DMS53 (cell line): ENCODE measurements at places on chromosomes 16 and 17.
A peak's percentile ranks its signal among the peaks of the same experiment; 100 is the strongest.

- no peak for DNase-seq
Observed at GRCh38 chr17:44917456-44917855, 2.2 kb upstream of the GFAP start.

DNA sequence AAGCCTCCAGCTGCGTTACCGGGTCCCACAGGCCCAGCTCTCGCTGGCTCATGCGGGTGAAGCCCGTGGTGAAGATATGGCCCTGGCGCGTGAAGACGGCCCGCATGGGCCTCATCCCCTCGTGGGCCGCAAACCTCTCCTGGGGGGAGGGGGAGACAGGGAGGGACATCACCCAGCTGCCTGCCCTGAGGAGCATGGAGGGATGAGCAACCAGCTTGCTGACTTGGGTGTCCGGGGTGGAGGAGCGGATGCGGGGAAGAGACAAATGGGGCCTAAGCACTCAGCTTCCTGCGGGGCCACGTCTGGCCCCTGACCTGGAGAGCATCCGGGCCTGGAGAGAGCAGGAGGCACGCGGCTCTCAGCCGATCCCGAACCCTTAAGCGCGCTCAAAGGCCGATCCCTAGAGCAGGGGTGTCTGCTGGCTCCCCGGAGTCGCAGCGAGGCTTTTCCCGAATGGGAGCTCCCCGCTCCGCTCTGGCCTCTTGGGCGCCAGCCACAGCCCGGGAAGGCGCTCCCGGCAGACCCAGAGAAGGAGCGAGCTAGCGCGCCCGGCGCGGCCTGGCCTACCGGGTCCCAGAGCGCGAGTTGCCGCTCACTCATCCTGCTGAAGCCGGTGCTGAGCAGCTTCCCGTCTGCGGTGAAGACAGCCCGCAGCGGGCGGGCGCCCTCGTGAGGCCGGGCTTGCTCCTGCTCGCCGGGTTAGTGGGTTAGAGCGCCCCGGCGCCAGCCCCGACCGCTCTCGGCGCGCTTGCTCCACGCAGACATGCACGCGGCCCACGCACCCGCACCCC is 5.0 kb downstream of the CORO6 start:
- peak; percentile 91 for DNase-seq

DNA sequence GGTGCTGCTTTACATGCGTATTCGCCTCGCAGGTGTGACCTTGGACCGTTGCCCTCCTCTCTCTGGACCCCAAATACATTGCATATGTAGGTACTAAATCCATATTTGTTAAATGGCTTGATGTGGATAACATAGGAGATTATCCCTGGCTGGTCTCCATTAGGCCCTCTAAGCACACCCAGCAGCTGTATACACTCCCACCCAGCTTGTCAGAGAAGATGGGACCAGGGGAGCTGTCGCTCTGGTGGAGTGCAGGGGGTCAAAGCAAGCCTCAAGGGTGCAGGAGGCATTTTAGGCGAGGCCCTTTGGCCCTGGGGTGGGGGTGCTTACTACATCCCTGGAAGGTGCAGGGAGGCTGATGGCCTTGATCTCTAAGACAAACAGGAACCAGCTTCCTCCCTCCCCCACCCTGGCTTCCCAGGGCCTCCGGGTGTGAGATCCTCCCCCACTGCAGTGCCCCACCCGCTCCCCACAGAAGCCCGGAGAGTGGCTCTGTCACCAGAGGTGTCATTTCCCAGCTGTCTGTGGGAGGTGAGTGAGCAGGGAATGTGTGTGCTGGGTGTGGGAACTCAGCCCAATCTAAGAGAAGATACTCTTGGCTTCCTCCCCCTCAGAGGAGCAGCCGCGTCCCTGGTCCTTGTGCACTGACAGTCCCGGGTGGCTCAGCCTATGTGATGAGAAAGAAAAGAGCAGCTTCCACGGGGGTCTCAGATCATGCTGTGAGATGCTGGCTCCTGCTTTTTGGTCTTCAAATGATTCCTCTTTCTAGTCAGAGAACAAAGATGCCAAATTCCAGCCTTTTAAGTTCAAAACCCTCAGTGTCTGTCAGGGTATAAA is 1.4 kb upstream of the VAMP2 start:
- peak; percentile 88 for DNase-seq

GRCh38 chr16:11698271-11698689 is 30.0 kb downstream of the SNN start:
- peak; percentile 15 for DNase-seq

- DNase-seq = no peak
Observed at GRCh38 chr17:65697661-65698060, 136.2 kb upstream of the AXIN2 start.

- no peak for DNase-seq
Observed at GRCh38 chr17:6019959-6020358, 50.2 kb upstream of the WSCD1 start.

GRCh38 chr16:75590920-75591843 is 25.0 kb downstream of the GABARAPL2 start:
- DNase-seq = no peak

DNA sequence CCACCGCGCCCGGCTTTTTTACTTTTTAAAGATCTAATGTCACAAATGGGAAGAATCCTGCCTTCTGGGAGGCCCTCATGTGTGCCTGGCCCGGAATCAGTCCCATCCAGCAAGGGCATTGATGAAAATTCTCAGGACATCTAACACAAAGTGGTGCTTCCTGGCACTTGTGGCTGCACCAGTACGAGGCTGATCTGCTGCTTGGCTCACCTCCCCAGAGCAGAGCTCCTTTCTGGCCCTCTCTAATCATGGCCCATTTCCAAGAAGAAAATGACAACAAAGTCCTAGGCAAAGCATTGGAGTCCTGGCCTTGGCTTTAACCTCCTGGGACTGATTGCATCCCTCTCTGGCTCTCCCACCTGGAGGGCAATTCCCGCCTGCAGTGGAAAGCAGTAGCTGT is 50.7 kb upstream of the SIAH1 start:
- no peak for DNase-seq

DNA sequence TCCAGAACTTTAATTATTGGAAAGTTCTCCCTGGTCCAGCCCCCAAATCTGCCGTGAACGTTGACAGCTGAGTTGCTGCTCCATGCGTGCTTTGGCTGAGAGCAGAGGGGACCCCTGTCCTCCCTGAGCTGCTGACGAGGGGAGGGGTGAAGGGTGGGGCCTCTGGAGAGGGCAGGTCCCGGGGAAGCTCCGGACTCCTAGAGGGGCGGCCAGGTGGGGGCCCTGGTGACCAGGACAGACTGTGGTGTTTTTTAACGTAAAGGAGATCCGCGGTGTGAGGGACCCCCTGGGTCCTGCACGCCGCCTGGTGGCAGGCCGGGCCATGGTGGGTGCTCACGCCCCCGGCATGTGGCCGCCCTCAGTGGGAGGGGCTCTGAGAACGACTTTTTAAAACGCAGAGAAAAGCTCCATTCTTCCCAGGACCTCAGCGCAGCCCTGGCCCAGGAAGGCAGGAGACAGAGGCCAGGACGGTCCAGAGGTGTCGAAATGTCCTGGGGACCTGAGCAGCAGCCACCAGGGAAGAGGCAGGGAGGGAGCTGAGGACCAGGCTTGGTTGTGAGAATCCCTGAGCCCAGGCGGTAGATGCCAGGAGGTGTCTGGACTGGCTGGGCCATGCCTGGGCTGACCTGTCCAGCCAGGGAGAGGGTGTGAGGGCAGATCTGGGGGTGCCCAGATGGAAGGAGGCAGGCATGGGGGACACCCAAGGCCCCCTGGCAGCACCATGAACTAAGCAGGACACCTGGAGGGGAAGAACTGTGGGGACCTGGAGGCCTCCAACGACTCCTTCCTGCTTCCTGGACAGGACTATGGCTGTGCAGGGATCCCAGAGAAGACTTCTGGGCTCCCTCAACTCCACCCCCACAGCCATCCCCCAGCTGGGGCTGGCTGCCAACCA is at the start of gene MC1R:
MC1R (plus strand) TSS at position 410 of the 895 bp plus-strand sequence; CDS start at position 807, 397 bp downstream.
- peak; percentile 48 for DNase-seq

DNA sequence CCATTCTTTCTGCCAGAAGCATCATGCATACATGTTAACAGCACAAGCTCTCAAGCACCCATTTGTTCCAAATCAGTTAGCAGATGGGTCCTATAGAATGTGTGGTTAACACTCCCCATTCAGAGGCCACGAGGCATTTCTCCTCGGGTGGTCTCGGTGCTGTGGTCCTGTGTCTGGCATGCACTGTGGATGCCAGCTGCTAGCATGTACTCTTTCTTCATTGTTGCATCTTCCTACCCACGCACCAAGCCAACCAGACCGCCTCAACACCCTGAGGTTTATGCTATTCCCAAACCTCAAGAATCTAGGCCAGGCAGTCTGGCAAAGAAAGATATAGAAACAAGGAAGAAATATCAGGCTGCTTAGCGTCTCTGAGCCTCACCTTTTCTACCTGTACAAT is 27.8 kb upstream of the MRTFB start:
- no peak for DNase-seq

DNA sequence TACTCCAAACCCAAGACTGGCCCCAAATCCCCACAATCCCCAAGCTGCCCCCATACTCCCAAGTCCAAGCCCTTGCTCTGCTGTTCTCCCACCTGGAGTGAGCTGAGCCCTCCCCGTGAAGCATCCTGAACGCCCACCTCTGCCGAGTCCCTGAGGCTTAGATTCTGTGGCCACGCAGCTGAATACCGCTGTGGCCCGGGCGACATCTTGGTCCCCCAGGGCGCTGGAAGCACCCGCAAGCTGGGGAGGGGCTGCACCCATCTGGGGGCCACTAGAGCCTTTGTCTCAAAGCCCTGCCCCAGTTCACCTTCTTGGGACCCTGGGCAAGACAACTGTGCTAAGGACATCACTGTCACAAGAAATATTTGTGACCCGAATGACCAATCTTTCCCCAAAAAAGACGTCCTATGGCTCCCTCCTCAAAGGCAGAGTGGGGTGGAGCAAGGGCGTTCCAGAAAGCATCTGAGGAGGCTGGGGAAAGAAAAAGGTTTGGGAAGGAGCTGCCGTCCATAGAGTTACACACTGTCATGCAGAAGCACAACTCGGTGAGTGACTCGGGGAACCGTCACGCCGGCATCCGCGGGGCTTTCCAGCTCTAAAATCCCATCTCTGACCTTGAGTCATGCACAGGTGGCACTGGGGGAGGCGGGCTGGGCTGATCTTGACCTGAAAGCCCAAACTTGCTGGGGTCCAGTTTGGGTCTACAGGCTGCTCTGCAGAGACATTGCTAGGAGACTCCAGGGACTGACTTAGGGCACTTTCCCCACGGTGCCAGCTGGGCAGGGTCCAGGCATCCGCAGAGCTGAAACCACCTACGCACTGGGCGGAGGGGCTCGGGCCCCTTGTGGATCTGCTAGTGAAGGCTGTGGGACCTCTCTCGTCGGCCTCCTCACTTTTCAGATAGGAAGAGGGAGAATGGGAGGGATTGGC is 6.6 kb downstream of the PTX4 start:
- DNase-seq = no peak

DNA sequence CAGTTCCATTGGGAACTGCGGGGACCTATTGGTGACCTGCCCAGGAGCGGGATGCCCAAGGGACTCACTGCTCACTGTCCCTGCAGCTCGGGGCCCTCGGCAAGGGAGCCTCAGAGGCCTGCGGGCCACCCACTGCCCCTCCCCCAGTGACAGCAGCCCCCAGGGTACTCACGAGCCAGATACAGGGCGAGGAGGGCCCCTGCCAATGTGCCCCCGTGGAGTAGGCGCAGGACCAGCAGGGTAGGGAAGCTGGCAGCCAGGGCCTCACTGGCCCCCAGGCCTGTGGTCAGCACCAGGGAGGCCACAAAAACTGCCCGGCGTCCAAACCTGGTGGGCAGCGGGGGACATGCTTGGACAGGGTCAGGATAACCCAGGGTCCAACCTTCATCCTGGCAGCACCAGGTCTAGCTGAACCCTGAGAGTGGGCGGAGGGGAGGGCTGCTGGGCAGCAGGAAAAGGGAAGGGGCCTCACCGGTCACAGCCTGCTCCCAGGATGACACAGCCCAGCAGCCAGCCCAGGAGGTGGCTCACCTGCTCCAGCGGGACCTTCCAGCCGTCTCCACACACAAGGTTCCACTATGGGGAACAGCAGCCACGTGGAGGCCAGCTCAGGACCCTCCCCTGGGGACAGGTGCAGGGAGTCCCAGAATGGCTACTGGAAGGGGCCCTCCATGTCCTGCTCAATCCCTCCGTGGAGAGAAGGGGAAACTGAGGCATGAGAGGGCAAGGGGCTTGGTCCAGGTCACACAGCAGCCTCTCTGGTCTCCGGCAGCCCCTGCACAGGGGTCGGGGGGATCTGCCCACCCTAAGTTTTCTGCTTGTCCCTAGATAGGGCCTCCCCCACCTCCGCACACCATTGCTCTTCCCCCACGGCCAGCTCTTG is 855 bp downstream of the SLC22A31 start:
- no peak for DNase-seq

- DNase-seq = peak; percentile 61
Observed at GRCh38 chr16:20613481-20614185, 37.5 kb upstream of the ACSM2B start.

GRCh38 chr16:69709456-69710084 is 16.8 kb downstream of the NQO1 start:
- DNase-seq = peak; percentile 79

DNA sequence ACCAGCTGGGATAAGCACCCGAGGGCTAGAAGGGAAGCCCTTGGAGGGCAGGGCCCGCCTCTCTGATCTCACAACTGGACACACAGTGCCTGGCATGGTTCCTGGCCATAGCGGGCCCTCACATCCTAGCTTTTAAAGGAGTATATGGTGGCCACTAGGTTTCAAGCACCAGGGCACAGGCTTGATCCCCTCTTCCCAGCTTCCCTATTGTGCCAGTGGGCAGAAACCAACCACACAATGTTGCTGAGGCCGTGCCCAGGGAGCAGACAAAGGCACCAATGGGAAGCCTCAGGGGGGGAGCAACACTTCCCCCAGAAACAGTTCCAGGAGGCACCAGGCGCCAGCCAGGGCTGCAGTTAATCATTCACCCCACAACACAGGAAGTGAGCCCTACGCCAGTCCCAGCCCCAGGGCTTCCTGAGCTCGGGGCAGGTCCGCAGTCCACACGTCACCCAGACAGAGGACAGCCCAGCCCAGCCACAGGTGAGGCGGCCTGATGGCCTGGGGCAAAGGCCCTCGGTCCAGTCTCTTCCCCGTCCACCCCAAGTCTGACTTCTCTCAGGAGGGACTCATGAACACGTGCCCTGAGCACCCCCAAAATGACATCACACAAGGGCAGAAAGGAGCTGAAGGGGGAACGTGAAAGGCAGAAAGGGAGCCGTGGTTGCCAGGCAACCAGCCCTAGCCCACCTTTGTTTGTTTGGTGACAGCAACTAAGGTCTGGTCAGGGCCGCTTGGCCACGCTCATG is 12.8 kb downstream of the SMIM5 start:
- DNase-seq = peak; percentile 98

DNA sequence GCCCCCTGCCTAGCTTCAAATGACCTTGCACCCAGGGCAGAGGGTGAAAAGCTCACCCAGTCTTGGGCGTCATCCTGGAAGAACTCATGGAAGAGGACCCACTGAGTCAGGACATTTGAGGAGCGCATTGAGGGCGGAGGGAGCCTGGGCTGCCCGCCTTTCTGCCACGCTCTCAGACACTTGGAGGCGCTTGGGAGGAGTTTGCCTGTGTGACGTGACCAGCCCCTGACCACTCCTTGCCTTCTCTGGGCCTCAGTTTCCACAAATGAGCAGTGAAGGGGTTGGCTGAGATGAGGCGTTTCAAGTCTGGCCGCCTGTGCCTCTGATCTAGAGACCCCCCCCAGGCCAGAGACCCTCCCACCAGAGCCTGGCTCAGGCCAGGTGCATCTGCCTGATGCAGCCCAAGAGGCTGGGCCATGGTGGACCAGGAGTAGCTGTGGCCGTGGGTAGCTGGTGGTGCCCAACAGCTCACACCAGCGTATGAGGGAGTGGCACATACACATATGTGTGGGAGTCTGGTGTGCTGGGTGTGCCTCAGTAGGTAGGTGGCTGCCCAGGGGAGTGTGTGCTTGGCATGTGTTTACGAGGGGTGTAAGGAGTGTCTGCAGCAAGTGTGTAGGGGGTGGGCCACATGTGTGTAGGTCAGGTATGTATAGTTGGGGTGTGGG is 80.2 kb upstream of the TOB1 start:
- no peak for DNase-seq
